ELR (cell line): ENCODE measurements at places on chromosomes 4 and X.

DNA sequence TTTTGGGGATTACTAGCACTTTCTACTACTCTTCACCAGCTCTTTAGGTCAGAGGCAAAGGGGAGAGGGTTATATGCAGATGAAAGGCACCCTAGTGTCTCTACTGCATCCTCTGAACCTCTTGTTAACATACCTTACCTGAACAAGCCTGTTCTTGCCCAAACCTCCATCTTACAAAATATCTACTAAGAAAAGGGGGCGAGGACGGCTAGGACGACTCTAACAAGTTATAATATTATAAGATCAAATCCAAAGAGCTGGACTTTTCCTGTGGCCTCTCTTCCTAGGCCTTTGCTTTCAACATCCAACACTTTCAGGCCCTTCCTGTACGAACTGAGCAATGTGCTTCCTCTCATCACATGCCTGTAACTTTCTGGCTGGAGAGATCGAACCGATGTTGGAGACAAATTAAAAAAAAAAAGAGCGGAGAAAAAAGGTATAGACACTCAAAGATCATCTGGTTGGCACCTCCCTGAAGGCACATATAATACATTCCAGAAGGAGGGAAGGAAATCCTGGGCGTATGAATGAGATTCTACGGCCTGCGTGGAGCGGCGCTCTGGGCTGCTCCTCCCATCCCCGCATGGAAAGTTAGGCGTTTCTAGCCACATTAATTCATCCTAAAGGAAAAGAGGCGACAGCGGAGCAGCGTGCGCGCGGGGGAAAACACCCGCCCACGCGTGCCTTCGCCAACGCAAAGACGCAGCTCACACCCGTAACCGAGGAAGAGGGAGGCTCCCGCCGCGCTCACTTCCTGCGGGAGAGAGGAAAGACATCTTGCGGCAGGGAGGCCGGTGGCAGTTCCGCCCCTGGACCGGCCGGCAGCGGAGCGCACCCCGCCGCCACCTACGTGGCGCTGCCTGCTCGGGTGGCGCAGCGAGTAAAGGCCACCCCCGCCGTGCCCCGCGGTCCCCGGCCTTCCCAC, 808 bp downstream of the PRDM5 start:
- peak; percentile 76 for DNase-seq

DNA sequence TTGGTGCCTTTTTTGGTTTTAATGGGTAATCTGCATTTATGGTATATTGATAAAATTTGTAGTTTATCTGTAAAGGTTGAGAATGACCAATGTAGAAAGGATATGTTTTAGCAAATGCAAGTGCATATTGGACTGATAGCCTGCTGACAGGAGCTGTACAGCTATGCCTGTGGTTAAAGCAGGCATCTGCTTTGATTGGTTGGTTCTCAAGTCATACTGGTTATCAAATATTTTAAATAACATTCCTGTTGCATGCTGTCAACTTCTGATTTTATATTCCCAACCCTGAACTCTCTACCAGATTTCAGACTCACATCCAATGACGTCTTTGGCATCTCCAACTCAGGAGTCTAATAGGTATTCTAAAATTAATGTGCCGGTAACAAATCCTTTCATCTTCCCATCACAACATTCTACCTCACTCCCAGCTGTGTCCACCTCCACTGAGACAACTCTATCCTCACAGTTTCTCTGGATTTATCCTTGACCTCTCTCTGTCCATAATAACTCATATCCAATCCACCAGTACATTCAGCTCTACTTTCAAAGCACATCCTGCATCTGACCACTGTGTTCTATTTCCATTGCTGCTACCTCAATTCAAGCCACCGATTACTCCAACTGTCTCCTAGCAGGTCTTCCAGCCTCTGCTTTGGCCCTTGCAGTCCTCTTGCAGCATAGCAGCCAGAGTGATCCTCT, 125.7 kb downstream of the CAMK2D start:
- peak; percentile 55 for DNase-seq

DNA sequence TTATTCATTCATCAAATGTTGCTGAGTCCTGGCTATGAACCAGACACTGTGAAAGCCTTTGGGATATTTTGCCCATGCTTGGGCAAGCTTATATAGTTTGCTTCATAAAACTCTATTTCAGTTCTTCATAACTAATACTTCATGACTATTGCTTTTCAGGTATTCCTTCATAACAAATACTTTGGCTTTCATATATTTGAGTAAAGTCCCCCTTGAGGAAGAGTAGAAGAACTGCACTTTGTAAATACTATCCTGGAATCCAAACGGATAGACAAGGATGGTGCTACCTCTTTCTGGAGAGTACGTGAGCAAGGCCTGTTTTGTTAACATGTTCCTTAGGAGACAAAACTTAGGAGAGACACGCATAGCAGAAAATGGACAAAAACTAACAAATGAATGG, 1.7 kb upstream of the AFP start:
- peak; percentile 53 for DNase-seq

- DNase-seq, result no peak
These were observed 14.8 kb downstream of the SHROOM3 start for GRCh38 chr4:76449833-76450232.
